Pulmonary artery endothelial cell (primary cell): ENCODE measurements at places on chromosomes 7 and 10. TPM values are rescaled to one million over a fixed set of nuclear protein-coding genes. Genes with fewer than 3 reads are reported as not detected.

DNA sequence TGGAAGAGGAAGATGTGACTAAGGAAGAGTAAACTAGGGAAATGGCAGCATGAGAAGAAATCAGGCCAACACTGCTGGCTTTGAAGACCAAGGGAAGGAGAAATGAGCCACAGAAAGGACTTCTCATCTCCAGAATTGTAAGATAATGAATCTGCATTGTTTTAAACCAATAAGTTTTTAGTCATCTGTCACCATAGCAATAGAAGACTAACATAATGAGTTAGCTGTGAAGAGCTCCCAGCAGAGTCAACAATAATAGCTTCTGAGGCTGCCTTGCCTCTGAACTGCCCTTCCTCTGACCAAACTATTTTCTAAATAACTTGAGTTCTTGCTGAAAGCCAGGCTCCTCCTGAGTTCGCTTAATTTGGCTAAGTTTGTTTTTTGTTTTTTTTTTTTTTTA lies 103.6 kb downstream of the CACNA2D1 start:
- no peak for DNase-seq

- DNase-seq: no peak
Observed at GRCh38 chr7:39413636-39414223, 152.5 kb upstream of the YAE1 start.

- no peak for DNase-seq
Observed at GRCh38 chr7:132029369-132030085, 473.1 kb upstream of the PODXL start.

DNA sequence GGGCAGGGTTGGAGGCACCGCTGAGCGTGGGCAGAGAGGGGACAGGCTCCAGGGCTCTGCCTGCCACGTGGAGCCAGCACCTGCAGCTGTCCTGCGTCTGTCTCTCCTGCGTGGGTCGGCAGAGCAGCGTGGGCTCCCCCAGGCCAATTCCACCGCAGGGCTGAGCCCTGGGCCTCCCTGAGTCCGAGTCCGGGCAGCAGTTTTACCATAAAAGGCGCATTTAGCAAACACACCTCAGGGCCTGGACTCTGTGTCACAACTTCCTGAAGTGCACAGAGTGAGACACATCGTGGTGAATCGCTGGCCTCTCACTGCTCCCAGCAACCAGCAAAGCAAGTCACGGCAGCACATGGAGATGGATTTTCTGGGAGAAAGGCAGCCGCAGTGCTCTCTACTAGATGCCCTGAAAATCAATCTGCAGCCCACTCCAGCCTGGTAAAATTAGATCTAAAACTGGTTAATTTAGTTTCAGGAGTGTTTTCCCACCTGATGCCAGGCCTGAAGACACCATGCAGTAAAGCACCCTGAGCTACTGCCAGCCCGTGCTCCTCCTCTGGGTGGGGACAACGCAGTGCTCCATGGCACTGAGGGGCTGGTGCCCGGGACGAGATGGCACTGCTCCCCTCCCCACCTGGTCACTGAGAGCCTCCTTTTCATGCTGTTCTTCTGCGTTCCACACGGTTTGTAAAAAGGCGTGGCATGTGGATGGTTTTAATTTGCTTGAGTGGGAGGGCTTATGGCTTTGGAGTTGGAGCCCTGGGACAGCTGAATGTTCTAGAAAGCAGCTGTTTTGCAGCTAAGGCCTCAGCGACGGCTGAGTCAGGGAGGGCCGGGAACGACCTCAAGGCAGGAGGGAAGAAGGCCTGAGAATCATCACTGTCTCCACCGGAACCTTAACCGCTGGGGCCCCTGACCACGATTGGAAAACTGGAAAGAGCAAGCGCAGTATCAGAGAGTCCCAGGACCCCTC lies 336.9 kb downstream of the ADARB2 start:
- DNase-seq: no peak

- no peak for DNase-seq
Observed at GRCh38 chr10:10093021-10093420, 924.7 kb upstream of the CELF2 start.

GRCh38 chr10:31635415-31636065 lies 293.1 kb downstream of the ARHGAP12 start:
- DNase-seq: no peak

- DNase-seq: no peak
Observed at GRCh38 chr7:30133736-30134610, 813 bp upstream of the MTURN start.

- DNase-seq: no peak
Observed at GRCh38 chr10:61024856-61025201, 80.8 kb upstream of the RHOBTB1 start.

DNA sequence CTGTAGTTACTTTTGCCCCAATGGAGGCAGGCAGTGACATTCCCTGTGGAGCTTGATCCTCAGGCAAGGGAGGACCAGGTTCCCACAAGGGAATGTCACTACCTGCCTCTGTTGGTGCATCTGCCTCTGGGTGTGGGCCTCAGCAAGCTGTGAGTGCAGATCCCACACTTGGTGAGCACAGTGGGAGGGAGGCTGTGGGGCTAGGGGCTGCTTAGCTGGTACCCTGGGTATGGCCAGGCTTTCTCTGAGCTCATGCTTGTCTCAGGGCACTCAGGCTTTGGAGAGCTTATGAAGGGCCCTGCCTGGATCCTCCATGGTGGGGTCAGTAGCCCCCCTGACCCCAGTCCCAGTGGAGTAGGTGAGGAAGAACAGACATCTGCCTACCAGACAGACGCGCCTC lies 16.2 kb upstream of the ZNF488 start:
- no peak for DNase-seq

GRCh38 chr7:91566402-91566732 lies 302.1 kb downstream of the FZD1 start:
- DNase-seq: no peak

GRCh38 chr7:98879979-98880315 lies 1.6 kb downstream of the TRRAP start:
- DNase-seq: no peak

DNA sequence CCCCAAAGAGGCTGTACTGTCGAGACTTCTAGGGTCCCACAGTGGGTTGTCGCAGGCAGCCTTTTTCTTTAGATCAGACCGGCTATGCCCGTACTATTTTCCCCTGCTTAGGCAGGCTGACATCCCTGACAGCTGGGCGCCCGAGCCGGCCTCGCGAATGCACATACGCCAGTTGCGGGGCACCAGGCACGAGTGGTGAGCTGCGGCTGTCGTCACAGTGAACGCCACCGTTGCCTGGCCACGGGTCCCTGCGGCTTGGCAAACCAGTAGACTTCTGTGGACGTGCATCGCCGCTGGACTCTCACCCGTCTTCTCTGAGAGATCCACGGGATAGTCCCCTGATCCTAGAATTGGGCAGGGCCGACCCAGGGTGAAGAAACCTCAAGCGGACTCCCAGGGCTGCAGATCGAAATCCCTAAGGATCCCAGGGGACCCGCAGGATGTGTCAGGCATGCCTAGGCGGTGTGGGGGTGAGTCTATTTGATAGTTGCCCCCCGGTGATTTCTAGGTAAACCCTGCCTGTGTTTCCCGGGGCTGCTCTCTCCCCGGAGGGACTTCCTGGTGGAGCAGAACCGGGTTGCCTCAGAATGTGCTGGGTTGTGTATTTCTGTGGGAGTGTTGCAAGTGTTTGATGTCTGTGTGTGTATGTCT lies 33.0 kb upstream of the ZNF273 start:
- no peak for DNase-seq

GRCh38 chr7:20307119-20307518 lies 23.6 kb upstream of the ITGB8 start:
- no peak for DNase-seq

GRCh38 chr7:17355050-17355449 lies 56.6 kb downstream of the AHR start:
- DNase-seq: no peak

DNA sequence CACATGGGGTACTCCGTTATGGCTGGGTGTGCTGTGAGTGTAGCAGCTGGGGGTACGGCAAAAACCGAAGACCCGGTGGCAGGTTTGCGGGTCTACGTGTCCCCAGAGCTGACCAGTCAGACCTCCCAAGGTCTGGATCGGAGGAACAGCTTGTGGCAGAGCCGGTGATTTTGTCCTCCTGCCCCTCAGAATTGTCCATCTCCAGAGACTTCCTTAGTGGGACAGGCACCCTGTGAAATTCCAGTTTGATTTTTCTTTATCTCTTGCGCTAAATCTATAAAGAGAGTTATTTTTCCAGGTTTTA lies 1.0 kb downstream of the EIF3B start:
- DNase-seq: no peak

Gene TCAF2
- total RNA-seq: 7.1 and 16.3 TPM in 2 replicates

Gene GSTO2
- total RNA-seq: 0.25 and 0.33 TPM in 2 replicates

Gene TMEM139
- not detected in 2 replicates for total RNA-seq

Gene GPR15LG
- not detected in 2 replicates for total RNA-seq

Gene CCDC126
- total RNA-seq: 11.5 and 15.7 TPM in 2 replicates
